Stromal cell of bone marrow (primary cell): ENCODE measurements at places on chromosomes 7 and 10.

DNA sequence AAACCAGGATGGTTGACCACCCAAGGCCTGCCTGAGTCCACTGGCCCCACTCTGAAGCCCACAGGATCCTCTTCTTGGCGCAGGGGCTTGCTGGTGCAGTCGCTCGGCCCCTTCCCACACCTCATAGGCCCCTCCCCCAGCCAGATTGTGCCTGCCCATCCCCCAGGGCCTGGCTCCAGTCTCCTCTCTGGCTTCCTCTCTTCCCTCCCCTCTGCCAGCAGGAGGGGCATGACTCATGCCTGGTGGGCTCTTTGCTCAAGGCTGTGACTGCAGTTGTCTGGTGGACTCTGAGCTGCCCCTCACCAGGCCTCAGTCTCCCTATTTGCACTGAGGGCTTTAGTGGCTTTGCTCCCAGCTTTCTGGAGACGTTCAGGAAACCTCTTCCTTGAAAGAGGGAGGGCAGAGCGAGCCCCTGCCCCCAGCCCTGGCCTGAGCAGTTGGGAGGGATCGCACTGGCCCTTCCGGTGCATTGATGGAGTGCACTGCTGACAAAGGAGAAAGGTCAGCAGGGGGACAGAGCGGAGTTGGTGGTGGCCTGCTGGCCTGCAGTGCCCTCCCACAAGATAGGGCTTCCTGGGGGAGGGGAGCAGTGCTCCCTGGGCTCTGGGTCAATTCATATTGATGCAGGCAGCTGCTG lies 60.7 kb downstream of the ZMIZ1 start:
- DNase-seq, result no peak

- no peak for DNase-seq
Observed at GRCh38 chr10:43921881-43922280, 273.2 kb upstream of the ZNF32 start.

GRCh38 chr10:110802551-110803238 lies 69.0 kb upstream of the PDCD4 start:
- peak; percentile 73 for DNase-seq

- peak; percentile 11 for DNase-seq
Observed at GRCh38 chr10:48247680-48248079, 26.8 kb downstream of the FRMPD2 start.

- no peak for DNase-seq
Observed at GRCh38 chr10:69685802-69686585, 55.9 kb downstream of the FAM241B start.

DNA sequence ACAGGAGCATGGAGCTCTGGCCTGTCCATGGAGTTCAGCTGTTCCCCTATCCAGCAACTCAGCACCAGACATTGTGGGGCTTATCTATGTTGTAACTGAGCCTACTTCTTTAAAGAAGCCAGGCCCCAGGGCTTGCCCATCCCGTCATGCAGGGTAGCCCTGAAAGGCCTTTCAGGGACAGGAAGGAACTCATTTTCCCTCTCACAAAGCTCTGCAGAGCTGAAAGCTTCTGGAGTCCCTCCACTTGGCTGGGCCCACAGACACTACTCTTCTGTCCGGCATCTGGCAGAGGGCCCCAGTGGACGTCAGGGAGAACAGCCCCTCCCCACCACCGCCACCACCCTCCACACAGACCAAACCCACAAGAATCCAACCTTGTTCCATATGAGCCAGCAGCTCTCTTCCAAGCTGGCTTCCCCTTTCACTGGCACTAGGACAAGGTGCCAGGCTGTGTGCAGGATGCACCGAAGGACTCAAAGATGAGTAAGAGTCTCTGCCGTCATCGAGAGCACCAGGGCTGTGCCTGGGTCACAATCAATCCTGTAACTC lies 33.1 kb downstream of the DENND2A start:
- DNase-seq, result peak; percentile 81

DNA sequence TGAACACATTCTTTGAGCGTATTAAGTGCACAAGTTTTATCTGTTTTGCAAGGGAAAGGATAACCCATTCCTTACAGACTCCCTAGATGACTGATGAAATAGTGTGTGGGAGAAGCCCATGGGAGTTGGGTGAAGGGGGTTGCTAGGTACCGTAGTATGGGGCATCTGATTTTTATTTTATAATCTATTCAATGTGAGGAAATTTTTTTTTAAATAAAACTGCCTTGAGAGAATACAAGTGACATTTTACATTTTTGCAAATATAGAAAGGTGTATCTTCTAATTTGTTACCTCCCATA lies 1.4 kb downstream of the BTAF1 start:
- no peak for DNase-seq

DNA sequence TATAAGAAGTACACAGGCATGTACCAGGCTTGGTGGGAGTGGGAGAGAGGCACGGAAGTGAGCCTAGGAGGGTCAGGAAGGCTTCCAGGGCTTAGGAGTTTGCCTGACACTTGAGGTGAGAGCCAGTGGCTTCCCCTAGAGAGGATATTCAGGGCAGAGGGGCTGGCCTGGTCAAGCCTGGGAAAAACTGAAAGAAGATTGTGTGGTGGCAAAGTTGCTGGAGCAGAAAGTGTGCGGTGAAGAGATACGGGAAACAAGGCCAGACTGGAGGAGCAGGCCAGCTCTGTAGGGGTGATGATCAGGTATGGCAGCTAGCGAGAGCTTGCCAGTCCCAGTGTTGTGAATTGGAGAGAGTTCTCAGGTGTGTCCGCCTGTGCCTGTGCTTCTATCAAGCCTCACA lies 129.9 kb downstream of the CCNY start:
- no peak for DNase-seq

DNA sequence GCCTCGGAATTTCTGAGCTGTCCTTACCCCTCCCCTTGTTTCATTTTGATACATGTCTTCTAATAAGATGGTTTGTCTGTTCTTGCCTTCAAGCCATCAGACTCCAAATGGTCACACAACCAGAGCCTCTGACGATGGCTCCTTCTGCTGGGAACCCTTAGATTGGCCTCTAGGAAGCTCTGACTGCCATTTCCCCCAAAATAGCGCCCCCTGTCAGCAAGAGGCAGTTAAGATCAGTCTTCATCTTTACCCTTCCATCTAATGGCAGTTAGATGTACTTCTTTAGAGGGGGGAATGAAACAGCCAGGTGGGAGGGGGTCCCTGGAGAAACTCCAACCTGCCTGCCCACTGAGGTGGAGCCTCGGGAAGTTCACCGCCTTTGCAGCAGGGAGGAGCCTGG lies 85.8 kb upstream of the GPR22 start:
- no peak for DNase-seq

DNA sequence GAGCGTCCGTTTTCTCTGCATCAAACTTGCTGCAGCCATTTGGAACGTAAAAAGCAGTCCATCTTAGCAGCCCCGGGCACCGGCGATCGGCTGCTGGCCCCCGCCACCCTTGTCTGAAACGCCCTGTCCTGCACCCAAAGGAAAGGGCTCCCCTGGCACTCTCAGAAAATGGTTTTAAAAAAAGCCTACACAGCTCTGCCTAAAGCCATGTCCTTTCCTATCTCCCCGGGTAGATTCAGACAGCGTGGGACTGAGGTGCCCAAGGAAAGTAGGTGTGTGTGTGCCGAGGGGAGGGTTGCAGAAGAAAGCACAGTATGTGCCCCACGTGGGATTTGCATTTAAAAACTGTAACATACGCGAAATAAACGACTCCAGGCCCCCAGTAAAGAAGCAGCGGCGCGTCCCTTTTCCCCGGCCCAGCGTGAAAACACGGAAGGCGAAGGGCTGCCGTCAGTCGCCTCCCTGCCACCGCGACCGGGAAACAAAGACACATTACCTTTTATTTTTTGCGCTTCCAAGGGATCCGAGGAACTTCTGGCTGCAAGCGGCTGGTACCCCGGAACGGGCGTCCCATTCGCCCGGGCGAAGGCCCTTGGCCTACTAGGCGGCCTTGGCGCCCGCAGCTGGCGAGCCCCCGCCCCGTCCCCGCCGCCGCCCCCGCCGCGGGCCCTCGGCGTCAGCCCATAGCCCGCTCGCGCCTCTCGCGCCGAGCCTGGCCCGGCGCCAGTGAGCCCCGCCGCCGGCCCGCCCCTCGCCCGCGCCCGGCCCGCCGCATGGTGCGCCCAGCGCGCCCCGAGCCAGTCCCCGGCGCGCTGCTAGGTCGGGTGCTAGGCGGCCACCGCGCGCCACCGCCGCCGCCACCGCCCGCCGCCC lies 304.6 kb downstream of the PRPF18 start:
- DNase-seq, result no peak

DNA sequence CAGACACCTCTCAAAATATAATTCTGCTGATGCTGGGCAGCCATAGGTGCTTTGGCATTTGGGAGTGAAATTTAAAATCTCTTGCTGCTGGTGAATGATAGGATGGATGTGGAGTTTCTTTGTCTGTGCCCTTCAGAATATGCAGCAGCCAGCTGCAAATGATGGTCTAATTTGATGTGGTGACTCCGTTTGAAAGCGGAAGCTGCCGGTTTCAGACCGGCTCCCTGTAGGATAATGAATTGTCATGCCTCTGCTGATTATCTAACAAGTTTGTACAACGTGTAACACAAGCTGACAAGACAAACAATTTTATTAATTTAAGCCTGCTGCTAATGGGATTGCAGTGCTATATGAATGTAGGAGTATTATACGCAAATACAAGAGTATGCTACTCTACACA lies 103.5 kb downstream of the SND1 start:
- no peak for DNase-seq

DNA sequence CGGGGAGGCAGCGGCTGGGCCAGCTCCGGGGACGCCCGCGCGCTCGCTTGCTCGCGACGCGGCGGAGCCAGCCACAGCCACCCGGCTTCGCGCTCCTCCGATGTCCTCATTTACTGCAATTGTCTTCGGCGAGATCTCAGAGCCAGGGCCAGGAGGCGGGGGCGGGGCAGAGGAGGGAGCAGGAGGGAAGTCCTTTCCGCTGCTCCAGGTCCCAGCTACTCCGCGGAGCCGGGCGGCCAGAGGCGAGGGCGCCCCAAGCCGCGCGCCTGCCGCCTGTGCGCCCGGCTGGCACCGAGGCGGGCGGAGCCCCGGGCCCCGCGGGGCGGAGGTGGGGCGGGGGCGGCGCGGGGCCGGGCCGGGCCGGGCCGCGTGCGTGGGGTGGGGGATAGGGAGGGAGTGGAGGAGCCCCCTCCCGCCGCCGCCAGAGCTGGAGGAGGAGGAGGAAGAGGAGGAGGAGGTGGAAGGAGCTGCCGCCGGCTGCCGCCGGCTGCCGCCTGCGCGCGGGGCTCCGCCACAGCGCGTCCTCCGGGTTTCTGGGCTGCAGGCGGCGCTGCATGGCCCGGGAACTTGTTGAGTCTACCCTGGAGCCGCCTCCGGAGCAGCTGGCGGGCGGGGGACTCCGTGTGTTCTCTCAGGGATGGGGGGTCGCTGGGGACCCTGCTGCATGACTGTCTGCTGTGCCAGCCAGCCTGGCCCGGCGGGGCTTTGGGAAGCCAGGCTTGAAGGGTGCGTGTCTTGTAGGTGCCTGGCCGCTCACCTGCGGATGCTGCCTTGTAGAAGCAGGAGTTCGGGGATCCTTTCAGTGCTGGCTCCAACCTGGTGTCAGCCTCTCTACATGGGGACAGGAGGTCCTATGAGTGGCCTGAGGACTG lies at the start of gene INSYN2A:
INSYN2A (minus strand) TSS at position 310 of the 872 bp plus-strand sequence. CDS start 20,196 bp downstream, outside the sequence.
- DNase-seq, result no peak

- no peak for DNase-seq
Observed at GRCh38 chr7:116981939-116982338, 28.6 kb downstream of the ST7 start.

DNA sequence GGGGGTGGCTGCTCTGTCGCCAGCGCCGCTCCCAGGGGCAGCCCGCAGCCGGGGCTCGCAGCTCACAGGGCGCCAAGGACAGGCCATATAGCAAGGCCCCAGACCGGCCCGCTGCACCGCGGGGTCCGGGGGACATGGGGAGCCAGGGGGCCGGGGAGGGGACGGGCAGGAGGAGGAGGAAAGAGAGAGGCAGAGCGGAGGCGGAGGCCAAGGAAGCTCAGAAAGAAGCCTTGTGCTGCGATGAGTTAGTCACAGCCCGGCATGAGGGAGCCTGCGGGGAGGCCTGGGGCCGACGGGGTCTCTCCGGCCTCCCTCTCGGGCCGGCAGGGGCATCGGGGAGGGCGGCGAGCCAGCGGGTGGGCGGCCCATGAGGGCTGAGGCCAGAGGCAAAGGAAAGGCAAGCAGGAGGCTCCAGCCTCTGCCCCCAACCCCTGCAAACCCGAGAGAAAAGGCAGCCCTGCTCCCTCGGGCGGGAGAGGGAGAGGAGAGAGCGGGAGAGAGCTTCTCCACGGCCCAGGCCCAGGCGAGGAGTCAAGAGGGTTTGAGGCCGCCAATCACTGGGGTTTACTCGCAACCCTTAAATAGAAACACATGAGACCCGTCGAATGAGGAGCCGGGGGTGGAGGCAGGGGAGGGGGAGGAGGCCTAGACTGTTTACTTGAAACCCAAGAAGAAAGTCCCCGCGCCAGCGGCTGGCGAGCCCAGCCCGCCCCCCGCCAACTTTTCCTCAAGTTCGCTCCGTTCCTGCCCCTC lies 167.9 kb downstream of the NEURL1 start:
- DNase-seq, result peak; percentile 89

DNA sequence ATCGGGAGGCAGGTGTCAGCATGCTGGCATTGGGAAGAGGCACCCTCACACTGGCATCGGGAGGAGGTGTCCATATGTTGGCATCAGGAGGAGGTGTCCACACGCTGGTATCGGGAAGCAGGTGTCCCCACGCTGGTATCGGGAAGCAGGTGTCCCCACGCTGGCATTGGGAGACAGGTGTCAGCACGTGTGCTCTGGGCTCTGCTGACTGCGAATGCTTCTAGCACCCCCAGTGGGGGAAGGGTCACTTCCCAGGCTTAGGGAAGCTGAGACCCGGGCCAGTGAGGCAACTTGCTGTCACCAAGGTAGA lies 92.5 kb upstream of the IKZF1 start:
- no peak for DNase-seq

GRCh38 chr7:106075937-106076336 lies 36.2 kb downstream of the SYPL1 start:
- no peak for DNase-seq

DNA sequence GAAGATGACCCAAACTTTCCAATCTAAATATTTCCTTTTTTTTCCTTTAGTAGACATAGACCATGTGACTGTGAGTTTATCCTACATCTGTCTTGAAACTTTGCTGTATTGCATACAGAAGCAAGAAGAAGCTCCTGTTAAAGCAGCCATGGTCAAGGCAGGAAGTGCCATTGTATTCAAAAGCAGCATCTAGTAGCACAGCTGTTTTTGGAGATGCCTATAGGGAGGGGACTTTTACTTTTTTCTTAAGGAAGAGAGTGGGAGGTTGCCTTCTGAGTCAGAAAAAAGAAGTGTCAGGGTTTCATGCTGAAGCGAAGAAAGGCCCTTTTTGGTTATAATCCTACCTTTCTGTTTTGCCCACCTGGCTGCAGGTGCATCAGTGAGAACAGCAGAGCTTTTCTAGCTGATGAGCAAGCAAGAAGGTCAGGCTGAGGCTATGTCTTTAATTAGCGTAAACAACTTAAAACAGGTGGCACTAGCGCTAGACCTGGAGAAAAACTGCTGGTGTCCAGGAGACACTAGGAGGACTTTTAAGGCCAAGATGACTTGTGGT lies 234.1 kb upstream of the AGK start:
- no peak for DNase-seq

DNA sequence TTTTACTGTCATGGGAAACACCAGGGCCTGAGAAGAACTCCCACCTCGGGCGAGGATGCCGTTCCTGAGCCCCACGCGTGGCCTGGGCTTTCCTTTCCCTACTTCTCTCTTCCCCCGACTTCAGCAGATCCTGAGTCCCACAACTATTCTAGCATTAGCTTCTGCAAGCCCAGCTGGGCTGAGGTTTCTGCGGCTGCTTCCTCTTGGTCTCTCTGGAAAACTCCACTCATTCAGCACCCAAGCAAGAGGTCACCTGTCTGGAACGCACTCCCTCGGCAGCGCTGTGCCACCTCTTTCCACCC lies 761 bp upstream of the DOCK1 start:
- no peak for DNase-seq

- no peak for DNase-seq
Observed at GRCh38 chr10:128877936-128878335, 589.1 kb upstream of the MGMT start.
